ENCODE measurements at places on chromosomes 7 and 10.

GRCh38 chr7:96953676-96954513 is 51.5 kb upstream of the DLX6 start:
- no peak for DNase-seq

DNA sequence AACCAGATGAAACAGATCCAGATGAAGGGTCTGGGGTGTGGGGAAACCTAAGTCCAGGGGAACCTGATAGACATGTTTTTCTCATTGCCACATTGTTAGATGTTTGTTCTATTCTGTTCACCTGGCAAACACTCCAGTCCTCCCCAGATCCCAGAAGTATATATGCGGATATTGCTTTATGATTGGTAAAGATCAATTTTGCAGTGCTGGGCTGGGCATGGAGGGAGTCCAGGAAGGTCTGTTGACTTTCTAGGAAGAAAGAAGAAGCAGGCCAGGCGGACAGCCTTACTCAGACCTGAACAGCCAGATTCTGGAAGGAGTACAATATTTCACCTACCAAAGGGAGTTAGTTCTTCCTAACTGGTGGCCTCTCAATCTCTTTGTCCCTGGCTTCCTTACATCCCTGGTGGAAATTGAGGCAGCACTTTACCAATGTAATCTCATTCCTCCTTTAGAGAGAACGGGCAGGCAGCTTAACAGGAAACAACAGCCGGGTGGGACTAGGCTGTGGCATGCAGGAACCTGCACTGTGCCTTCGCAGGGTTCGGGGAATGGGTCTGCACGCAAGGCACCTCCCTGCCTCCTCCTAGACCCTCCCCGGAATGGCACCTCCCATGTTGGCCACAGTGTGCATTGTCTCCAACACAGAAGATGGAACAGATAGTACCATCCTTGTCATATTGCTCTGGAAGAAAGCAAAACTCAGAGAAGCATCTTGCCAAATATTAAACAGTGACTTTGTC is 930 bp downstream of the GIMAP6 start:
- no peak for DNase-seq

- DNase-seq = no peak
Measured at GRCh38 chr7:91373111-91373800, 109.0 kb downstream of the FZD1 start.

- DNase-seq = no peak
Measured at GRCh38 chr7:122040147-122040546, 103.9 kb downstream of the AASS start.

DNA sequence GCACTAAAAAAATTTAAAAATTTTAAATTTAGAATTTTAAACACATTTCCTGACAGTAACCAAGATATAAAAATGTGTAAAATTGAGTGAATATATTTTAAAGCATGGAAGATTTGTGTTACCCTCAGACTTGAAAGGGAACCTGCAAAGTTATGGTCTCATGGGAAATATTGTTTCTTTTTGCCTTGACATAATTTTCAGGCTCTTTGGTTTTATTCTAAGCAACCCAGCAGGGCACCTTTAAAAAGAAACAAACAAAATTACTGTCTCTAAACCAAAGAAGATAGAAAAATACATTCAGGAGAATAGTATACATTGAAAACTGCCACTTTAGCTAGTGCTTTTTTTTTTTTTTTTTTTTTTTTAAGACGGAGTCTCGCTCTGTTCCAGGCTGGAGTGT is 87.5 kb downstream of the ADK start:
- no peak for DNase-seq

- no peak for DNase-seq
Measured at GRCh38 chr10:127944256-127944655, 37.4 kb downstream of the PTPRE start.

- no peak for DNase-seq
Measured at GRCh38 chr10:83193026-83193425, 946.3 kb upstream of the GHITM start.

GRCh38 chr10:35704401-35704800 is 62.3 kb upstream of the FZD8 start:
- no peak for DNase-seq

GRCh38 chr10:26087666-26088065 is 128.9 kb upstream of the GAD2 start:
- no peak for DNase-seq

GRCh38 chr10:23139677-23140076 is 44.3 kb downstream of the MSRB2 start:
- no peak for DNase-seq

GRCh38 chr7:66099551-66100407 is 14.9 kb upstream of the CRCP start:
- no peak for DNase-seq

DNA sequence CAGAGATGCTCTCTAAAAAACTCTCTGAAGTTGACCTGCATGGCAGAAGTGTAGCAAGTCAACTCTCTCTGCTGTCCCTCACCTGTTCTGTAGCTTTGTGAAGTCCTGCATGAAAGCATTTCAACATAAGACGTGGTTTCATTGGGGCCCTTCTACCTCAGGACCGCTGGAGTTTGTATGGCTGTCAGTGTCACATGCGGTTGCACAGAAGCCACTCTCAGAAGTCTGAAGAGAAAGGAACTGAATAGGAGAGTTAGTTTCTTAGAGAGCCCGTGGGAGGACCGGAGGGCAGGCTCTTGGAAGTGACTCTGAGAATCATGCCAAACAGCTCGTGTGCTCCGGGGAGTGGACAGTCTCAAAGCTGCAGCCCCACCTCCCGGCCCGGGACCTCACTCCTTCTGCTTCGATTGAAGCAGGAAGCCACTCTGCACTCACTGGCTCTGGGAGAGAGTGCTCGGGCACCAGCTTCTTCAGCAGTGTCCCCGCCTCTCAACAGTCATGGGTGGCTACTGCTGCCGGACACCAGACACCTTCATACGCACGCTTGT is 486.7 kb downstream of the SDK1 start:
- DNase-seq = no peak

- DNase-seq = no peak
Measured at GRCh38 chr10:45370202-45370955, 3.6 kb upstream of the ALOX5 start.

DNA sequence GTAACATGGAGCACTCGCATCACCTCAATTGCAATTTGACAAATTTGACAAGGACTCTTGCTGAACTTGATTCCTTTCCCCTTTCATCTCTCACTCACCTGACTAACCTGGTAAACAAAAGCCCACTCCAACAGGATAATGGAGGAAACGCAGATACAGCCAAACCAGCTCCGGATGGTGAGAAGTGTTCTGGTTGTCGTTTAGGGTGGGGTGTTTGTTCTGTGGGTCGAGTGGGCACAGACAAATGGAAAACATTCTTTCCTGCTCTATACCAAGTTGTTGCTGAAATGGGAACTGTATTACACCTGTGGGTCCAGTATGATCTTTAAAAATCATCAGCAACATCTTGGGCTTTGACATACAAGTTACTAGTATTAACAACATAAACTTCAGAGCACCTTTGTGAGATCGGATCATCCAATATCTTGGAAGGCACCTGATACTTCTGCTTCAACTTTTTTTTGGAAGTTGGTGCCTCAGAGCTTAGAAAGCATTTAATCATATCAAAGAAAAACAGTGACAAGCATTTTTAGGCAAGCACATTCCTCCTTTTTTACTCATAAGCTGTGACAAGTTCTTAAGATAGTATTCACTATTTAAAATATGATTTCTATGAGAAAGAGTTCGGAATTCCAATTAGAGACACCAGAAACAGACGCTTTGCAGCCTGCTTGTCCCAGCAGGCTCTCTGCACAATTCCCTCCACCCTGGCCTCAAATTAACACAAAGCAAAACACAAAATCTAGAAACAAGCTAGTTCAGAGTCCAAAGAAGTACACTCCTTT is 58.1 kb downstream of the CCDC186 start:
- no peak for DNase-seq

GRCh38 chr10:22317076-22317370 is 835 bp downstream of the COMMD3 start:
- no peak for DNase-seq

- DNase-seq = no peak
Measured at GRCh38 chr7:135151533-135151932, 3.7 kb downstream of the TMEM140 start.

DNA sequence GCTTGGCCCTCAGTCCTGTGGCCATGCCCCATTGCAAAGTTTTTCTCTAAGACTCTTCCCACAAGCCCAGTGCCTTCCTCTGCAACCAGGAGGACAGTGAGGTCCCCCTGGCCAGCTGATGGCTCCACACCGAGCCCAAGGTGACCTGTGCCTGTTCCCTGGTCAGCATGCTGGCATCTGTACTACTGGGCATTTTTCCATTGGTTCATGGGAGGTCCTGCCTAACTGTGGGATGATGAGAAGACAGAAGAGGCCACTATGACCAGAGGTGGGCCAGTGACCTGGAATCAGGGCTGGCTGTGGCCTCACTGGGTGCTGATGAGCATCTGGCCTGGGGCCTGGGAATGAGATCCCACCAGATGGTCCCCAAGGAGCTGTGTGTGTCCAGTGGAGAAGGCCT is 20.2 kb downstream of the CALML3 start:
- no peak for DNase-seq

GRCh38 chr7:112192236-112193154 is 13.7 kb downstream of the DOCK4 start:
- peak; percentile 20 for DNase-seq

DNA sequence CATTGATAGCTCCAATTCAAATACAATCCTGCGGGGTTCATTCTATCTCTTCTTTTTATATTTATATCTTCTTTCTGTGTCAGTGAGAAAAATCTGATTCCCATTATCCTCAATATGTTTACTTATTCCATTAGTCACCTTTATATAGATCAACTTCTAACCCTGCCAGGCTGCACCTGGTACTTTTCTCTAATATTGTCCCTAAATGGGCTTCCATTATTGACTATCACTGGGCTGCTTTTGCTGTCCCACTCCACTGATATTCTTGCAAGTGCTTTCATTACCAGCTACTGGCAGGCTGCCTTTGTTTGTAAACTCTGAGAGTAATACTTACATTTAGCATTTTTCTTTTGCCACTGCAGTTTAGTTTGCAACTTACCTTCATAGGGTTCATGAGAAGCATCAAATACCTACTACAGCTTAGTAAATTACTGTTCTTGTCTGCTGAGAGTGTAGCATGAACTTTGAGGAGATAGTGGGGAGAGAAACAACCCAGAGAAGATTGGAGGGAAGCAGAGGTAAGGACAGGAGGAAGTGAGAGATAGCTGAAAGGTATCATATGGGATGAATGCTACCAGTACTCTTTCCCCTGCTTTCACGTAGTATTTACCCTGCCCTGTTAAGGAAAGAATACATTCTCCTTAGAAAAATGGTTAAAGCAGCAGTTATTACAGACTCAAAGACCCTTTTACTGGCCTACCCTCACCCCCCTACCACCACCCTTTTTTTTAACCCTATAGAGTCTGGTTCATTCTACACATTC is 119.1 kb downstream of the PHTF2 start:
- DNase-seq = no peak

DNA sequence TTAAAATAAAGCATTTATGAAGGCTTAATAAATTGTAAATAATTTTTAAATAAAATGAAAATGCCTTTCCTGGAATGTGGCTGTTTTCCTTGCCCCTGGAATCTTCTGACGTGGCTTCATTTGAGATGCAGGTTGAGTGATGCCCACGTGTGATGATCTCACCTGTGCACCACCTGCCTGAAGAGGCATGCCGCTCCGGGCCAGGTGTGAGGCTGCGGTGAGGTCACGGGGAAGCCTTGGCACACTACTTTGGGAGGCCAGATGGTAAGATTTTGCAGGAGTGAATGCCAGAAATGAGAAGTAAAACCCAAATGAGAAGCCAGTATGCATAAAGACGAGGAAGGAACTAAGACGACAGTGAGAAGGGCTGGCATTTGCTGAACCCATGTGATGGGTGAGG is 36.2 kb downstream of the GOT1 start:
- no peak for DNase-seq

DNA sequence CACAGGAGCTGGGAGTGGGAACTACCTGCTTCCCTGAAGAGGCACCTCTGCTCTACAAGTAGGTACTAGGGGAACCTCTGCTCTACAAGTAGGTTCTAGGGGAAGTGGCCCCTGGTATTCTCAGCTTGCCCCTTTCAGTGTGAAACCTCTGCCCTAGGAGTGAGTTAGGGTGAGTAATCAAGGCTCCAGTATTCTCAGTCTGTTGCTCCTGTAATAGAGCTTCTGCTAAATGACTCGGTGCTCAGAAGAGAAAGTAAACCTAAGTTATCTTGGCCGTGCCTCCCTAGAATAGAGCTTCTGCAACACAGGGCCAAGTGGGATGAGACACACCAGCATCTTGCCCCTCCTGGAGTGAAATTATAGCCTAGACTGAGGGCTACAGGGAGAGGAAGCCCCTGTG is 13.4 kb upstream of the RASSF4 start:
- DNase-seq = no peak
